Hepatocyte (in vitro differentiated cells): ENCODE measurements at places on chromosomes 16 and 17.

GRCh38 chr16:53219795-53220454, 165.1 kb downstream of the CHD9 start:
- peak overlapping the region; percentile 9 for H3K27ac ChIP-seq
- no peaks in the 10 kb centered on the region for H3K27me3 ChIP-seq
- DNase-seq: no peak
- H3K4me3 ChIP-seq: no peak overlapping the region

- peak; percentile 55 for DNase-seq
- no peak overlapping the region for H3K27ac ChIP-seq
- H3K4me3 ChIP-seq: no peak overlapping the region
- no peaks in the 10 kb centered on the region for H3K36me3 ChIP-seq
- H3K27me3 ChIP-seq: no peaks in the 10 kb centered on the region
Observed at GRCh38 chr17:79874329-79874981, 35.2 kb upstream of the CBX4 start.

DNA sequence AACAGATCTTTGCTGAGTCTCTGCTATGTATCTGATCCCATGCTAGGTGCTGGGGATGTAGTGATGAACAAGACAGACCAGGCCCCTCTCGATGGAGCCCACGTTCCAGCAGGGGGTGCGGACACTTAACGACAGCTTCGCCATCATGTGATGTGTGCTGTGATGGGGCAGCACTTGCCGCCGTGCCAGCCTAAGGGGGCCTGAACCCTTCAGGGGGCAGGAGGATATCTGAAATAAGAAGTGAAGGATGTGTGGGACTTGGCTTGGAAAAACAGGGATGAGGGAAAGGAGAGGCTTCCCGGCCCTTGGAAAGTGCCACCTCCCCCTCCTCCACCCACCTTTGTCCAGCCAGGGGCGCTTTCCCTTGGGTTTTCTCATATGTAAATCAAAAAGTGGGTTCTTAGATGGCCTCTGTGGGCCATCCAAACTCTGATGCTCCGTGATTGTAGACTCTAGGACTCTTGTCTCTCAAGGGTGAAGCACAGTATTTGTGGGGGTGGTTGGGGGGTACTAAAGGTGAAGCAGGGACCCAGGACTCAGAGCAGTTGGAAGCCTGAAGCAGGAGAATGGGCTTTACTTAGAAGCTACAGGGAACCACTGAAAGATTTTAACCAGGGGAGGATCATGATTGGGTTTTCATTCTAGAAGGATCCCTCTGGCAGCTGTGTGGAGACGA, 4.0 kb upstream of the DLX3 start:
- no peak for DNase-seq
- peaks cover 19% of the 10 kb centered on the region for H3K4me1 ChIP-seq
- no peak overlapping the region for H3K27ac ChIP-seq
- peaks cover 76% of the 10 kb centered on the region for H3K27me3 ChIP-seq

GRCh38 chr16:4026854-4027253, 89.4 kb downstream of the ADCY9 start:
- no peaks in the 10 kb centered on the region for H3K36me3 ChIP-seq
- H3K27ac ChIP-seq: no peak overlapping the region
- no peak overlapping the region for H3K4me3 ChIP-seq
- no peak for DNase-seq

DNA sequence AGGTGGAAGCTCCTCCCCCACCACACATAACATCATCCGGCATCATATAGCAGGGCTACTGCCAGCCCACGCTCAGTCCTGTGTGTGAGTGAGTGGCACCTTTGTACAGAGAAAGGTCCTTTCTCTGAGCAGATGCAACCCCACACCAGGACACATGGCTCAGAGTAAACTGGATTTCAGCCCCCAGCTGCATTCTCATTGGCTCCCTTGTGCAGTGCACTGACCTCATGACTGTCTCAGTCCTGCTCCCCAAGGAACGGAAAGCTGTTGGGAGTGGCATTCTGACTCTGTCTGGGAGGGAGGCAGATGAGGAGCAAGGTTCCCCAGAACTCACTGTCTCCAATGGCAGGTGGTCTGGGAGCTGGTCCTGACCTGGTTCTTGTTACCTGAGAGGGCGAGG, 244.1 kb downstream of the PHKB start:
- no peaks in the 10 kb centered on the region for H3K36me3 ChIP-seq
- H3K4me3 ChIP-seq: no peak overlapping the region
- H3K27me3 ChIP-seq: no peaks in the 10 kb centered on the region
- H3K4me1 ChIP-seq: no peaks in the 10 kb centered on the region

GRCh38 chr16:1398826-1399581, 15.5 kb downstream of the UNKL start:
- H3K27me3 ChIP-seq: no peaks in the 10 kb centered on the region
- no peaks in the 10 kb centered on the region for H3K36me3 ChIP-seq
- H3K4me3 ChIP-seq: no peak overlapping the region
- no peaks in the 10 kb centered on the region for H3K4me1 ChIP-seq
- DNase-seq: no peak

GRCh38 chr17:40525294-40525693, 23.9 kb upstream of the TNS4 start:
- no peak for DNase-seq
- no peaks in the 10 kb centered on the region for H3K36me3 ChIP-seq
- H3K4me3 ChIP-seq: no peak overlapping the region
- no peak overlapping the region for H3K27ac ChIP-seq

DNA sequence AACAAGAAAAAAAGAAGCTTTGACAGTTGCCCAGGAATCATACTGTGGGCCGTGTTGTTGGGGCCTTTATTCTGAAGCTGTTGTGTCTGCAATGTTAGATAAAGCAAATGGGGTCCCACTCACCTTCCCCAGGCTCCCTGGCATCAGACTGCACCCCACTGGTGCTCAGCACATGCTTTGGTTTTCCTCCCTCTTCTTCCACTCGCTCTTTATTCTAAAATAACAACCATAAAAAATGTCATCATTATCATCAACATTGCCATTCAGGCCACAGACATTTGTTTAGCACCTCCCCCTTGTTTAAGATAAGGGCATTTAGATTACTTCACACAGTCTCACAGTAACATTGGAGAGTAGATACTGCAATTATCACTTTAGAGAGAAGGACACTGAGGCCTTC, 8.2 kb downstream of the MYLK3 start:
- no peaks in the 10 kb centered on the region for H3K27me3 ChIP-seq
- no peak for DNase-seq
- no peak overlapping the region for H3K27ac ChIP-seq
- H3K4me3 ChIP-seq: no peak overlapping the region
